ENCODE measurements at places on chromosomes 12 and 14. TPM values are rescaled to one million over a fixed set of nuclear protein-coding genes. Genes with fewer than 3 reads are reported as not detected.

The PTCSC3 gene
- polyA plus RNA-seq, result not detected

The SMCO2 gene
- polyA plus RNA-seq, result 1.6 TPM

The BMP4 gene
- polyA plus RNA-seq, result 3.8 TPM

The TGM1 gene
- 890 TPM for polyA plus RNA-seq

The SLC22A17 gene
- 8.3 TPM for polyA plus RNA-seq

The TCL1B gene
- polyA plus RNA-seq, result not detected

The GARIN6 gene
- polyA plus RNA-seq, result not detected

The SPIC gene
- polyA plus RNA-seq, result 0.10 TPM

The ACSM4 gene
- polyA plus RNA-seq, result not detected

The ENDOU gene
- polyA plus RNA-seq, result 139 TPM

The BDKRB1 gene
- polyA plus RNA-seq, result 13.4 TPM

The ADCY4 gene
- polyA plus RNA-seq, result 23.3 TPM

The LACRT gene
- not detected for polyA plus RNA-seq

The CLEC6A gene
- not detected for polyA plus RNA-seq

The C14orf39 gene
- polyA plus RNA-seq, result not detected

The PPP1R36 gene
- 0.71 TPM for polyA plus RNA-seq
